ENCODE measurements at places on chromosomes 5 and 9.

DNA sequence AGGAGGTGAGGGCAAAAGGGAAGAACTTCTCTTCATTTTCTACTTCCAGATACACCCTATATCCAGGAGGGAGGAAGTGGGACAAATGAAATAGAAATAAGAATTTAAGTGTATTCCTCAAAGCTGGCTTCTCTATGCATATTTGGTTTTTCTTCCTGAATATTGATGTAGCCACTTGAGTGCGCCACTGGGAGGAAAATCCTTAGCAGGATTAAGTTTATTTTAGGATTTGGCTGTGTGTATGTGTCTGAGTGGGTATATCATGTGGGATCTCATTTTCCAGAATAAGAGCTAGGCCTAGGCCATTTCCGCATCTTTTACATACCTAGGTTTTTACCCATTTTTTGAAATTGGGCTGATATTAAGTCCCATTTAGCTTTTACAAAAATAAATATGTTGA is 42.5 kb downstream of the MAP1B start:
- DNase-seq = peak; percentile 68

GRCh38 chr9:28808042-28808441 is 1234.8 kb upstream of the C9orf72 start:
- peak; percentile 18 for DNase-seq

GRCh38 chr5:135991429-135991828 is 36.6 kb upstream of the LECT2 start:
- DNase-seq = no peak

GRCh38 chr5:95718203-95718602 is 12.9 kb upstream of the RHOBTB3 start:
- DNase-seq = no peak

- DNase-seq = no peak
These were observed 181.2 kb downstream of the PIK3R1 start for GRCh38 chr5:68396722-68397121.

DNA sequence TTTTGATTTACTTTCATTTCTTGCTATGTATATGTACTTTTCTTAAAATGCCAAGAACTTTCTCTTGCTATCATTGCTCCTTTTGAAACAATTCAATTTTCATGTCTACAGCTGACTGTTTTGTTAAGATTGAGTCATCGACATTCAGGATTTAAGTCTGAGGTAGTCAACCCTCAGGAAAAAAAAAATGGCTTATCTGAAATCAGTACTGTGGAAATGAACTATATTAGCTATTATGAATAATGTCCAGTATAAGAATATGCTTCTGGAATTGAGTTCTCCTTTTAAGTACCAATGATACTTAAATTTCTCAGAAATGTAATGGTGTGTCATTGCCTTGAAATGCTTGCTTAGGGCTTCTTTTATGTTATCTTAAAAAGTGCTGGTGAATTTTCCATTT is 37.9 kb downstream of the TNFAIP8 start:
- no peak for DNase-seq

- no peak for DNase-seq
These were observed 2.8 kb downstream of the MGAT4B start for GRCh38 chr5:179803651-179804554.

- DNase-seq = no peak
These were observed 46.3 kb downstream of the PAM start for GRCh38 chr5:102801371-102801770.

- DNase-seq = peak; percentile 85
These were observed 6.1 kb upstream of the DPM2 start for GRCh38 chr9:127943731-127944144.
